ENCODE measurements at places on chromosomes 13 and 19.
A peak's percentile ranks its signal among the peaks of the same experiment; 100 is the strongest.

DNA sequence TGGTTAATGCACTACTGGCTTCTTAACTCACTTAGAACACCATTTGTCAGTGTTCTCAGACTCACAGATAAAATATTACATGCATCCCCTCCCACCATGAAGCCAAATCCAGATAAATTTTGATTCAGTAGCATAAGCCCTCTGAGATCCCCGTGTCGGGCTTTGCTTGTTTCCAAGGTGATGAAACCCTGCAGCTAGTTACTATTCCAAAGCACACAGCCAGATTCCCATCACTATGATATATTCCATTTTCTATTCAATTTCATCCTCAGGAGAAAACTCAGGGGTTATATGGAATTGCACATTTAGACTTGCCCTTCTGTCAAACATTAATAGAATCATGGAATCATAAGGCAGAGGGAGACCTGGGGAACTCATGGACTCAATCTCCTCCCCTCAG lies 9.4 kb upstream of the FAM124A start:
- DNase-seq: no peak

DNA sequence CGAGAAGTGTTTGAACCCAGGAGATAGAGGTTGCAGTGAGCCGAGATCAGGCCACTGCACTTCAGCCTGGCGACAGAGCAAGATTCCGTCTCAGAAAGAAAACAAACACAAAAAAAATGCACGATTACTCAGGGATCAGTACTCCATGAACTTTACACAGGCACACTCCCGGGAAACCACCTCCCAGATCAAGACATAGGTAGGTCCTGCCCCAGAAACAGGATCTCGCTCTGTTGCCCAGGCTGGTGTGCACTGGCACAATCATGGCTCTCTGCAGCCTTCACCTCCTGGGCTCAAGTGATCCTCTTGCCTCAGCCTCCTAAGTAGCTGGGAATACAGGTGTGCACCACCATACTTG lies 11.2 kb downstream of the VASP start:
- no peak for DNase-seq

GRCh38 chr13:72153272-72153671 lies 286.3 kb upstream of the DACH1 start:
- DNase-seq: no peak

DNA sequence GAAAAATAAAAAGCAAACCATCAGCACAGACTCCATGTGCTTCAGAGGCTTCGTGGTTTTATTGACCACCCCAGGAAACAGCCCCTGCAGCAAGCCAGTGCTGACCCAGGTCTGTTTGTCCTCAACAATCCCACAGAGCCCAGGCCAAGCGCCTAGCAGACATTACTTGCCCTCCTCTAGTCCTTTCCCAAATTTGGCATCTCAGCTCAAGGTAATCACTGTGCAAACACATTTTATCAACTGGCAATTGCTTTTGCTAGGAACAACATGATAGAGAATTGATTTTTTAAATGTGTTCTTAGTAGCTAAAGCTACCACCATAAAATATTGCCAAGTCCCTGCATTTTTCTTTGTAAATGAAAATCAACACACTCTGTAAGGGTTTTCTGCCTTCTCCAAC lies 121.8 kb downstream of the STOML3 start:
- DNase-seq: no peak

- DNase-seq: no peak
Measured at GRCh38 chr13:39552246-39552645, 50.7 kb downstream of the LHFPL6 start.

GRCh38 chr13:83298617-83299016 lies 583.7 kb downstream of the SLITRK1 start:
- no peak for DNase-seq

DNA sequence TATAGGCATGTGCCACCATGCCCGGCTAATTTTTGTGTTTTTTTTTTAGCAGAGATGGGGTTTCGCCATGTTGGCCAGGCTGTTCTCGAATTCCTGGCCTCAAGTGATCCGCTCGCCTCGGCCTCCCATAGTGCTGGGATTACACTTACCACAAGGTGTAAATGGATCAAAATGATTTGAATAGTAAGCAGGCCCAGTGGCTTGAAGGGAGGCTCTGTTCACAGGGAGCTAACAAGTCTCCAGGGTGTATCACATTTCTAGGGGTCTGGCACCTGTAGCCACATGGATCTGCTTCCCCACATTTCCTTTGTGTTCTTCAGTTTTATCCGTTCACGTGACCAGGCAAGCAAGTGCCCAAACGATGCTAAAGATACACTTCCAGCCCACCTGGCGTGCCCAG lies 13.5 kb upstream of the CNFN start:
- no peak for DNase-seq

GRCh38 chr13:44195245-44195644 lies 178.4 kb upstream of the SERP2 start:
- DNase-seq: no peak

GRCh38 chr19:33947265-33947964 lies 150.7 kb downstream of the KCTD15 start:
- DNase-seq: peak; percentile 15

DNA sequence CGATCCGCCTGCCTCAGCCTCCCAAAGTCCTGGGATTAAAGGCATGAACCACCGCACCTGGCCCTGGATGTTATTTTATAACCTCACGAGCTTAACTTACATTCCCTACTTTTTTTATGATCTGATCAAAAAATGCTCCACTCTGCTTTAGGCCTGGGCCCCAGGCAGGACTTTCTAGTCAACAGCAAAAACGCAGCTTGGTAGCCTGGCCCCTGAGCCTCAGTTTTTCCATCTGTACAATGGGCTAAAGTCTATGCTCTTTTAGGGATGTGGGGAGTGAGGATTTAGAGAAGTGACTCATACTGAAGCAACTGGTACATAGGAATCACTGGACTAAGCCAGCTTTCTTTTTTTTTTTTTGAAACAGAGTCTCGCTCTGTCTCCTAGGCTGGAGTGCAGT lies 11.9 kb upstream of the PIK3R2 start:
- DNase-seq: no peak

DNA sequence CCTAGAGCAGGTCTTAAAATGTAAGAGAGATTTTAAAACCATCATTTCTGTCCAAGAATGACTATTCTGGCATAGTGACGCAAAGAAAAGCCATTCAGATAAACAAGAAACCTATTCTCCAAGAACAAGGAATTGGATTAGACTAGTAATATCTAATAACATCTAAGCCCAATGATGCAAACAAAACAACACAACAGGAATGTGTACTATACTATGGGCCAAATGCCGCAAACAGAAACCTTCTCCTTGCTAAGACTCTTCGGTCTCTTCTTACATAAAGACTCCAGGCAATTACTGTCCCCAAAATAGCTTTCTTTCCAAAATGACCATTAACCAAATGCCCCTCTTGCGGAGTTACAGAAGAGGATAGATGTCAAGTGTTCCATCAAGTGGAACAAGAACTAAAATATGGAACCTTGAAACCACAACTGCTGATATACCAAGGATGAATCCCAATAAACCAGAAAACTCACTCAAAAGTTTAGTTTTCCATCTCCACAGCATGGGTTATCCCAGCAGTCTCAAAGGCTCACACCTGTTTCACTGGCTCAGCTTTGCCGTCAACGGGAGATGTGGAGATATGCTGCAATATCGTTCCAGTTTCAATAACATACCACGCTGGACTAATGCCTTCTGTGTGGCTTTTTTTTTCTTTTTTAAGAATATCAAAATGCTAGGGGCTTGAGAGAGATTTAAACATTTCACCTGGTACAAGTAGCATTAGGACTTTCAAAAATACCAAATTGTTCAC lies 76.2 kb downstream of the FOXO1 start:
- DNase-seq: no peak

- peak; percentile 85 for DNase-seq
Measured at GRCh38 chr19:12757544-12758274, 6.1 kb downstream of the BEST2 start.

DNA sequence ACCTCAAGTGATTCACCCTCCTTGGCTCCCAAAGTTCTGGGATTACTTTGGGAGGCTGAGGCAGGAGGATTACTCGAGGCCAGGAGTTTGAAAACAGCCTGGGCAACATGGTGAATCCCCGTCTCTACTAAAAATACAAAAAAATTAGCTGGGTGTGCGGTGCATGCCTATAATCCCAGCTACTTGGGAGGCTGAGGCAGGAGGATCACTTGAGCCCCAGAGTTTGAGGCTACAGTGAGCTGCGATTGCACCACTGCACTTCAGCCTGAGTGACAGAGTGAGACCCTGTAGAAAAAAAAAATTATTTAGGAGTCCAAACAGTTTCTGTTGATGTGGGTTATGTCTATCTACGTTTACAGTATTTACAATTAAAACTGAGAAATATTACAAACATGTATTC lies 6.7 kb downstream of the FOXA3 start:
- DNase-seq: no peak

DNA sequence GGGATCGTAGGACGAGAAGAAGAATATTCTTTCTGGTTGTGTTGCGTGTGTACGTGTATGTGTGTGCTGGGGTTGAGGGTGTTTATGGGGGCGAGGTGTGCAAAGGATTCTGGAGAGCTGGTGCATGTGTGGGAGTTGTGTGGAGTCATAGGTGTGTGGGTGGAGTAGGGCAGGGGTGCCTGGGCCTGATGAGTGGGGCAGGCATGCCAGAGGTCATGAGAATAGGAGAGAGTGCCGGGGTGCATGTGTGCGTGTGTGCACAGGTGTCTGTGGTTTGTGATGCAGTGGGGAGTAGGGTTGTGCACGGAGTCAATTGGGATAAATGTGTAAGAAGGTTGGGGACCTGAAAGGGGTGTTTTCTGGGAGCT lies 649 bp downstream of the TMEM91 start:
- DNase-seq: no peak

- DNase-seq: no peak
Measured at GRCh38 chr13:102965802-102966201, 100.4 kb downstream of the SLC10A2 start.

DNA sequence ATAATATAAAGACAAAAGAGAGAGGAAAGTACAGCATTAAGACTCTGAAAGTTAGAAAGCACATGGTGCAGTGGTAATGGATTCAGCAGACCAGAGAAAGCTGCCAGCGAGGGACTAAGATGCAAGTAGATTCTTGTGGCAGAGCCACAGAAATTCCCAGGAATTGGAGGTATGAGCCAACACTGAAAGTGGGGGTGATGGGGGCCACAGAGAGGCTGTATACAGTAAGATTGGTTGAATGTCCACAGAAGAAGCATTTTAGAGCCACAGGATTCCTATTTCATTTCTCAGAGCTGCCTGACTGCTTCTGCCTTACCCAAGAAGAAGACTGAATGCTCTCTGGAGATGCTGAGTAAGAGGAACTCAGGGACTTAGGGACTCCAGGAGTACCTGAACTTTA lies 295.0 kb downstream of the LMO7 start:
- no peak for DNase-seq

DNA sequence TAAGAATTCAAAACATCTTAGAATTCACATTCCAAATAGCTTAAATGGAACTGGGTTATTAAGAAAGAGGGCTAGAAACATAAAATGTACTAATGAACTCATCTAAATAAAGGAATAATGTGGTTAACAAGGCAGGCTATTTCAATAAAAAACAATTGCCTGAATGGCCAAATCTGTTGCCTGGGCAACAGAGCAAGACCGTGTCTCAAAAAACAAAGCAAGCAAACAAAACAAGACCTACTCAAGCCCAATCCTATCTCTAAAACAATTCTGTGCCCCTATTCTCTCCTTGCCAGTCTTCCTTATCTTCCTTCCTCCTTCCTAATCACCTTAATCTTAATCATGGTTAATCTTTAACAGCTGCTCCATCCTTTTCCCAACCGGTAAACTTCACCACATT lies 12.1 kb downstream of the IGFL1 start:
- no peak for DNase-seq

DNA sequence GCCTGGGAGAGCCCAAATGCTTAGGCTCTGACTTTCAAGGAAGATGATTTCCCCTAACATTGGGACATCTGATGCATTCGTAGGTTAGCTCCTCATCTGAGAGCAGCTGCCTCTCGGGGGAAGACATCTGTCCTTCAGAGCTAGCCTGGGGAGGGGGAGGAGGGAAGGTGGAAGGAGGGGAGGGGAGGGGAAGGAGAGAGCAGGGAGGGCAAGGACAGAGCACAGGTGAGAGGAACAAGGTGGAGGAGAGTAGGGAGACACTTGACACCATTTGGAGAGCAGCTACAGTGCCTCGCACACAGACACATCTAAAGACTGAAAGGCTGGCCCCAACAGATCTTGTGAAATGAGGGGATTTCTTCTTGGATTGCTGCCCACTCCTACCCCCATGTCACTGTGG lies 103.8 kb downstream of the ZDHHC20 start:
- no peak for DNase-seq

- DNase-seq: no peak
Measured at GRCh38 chr19:44948763-44949374, 3.0 kb downstream of the APOC2 start.

GRCh38 chr13:27432180-27432579 lies 7.8 kb downstream of the GTF3A start:
- no peak for DNase-seq

GRCh38 chr19:30734669-30735068 lies 362.5 kb downstream of the ZNF536 start:
- no peak for DNase-seq

DNA sequence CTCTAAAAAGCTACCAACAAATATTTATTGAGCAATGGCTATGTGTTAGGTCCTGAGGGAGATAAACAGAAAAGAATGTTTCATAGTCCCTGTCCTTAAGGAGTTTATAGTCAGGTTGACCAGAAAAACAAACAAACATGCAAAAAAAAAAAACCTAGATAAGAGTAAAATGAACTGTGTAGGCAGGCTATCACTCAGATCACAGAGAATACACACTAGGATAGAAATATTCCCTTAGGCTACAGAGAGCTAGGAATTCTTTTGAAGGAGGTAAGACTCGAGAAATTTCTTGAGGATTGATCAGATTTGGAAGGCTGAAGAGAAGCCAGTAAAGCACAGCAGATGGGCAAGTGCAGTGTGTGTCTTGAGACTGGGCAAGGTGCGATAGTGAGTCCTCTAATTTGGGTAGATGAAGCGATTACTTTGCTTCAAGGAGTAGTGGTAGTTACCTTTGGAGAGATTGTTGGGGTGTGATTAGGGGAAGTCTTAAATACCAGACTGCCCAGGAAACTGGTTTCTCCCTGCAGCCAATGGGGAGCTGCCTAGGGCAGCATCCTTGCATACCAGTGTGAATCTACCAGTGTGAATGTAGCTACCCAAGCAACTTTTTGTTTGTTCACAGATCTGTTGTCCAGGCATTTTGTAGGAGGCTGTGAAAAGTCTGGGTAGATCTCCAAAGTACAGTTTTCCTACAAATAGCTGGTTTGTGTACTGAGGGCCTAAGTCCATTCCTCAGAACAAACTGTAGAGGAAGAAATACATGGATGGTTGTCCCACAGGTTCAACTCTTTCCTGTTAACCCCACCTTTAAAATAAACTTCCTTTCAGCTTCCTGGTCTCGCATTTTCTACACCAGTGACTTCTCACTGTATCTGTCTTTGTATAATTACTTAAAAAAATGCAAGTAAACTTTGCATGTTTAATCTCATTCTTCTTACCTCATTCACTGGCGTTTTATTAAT lies 314.1 kb downstream of the KLF5 start:
- no peak for DNase-seq

DNA sequence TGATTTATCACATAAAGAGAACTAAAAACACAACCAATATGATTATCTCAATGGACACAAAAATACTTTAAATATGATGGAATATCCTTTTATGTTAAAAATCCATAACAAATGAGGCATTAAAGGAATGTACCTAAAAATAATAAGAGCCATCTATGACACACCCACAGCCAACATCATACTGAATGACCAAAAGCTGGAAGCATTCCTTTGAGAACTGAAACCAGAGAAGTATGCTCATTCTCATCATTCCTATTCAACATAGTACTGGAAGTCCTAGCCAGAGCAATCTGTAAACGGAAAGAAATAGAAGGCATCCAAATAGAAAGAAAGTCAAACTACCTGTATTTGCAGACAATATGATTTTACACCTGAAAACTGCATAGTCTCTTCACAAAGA lies 671.0 kb downstream of the SLITRK1 start:
- DNase-seq: no peak

GRCh38 chr19:1466461-1467214 lies 12.4 kb downstream of the C19orf25 start:
- DNase-seq: no peak
